NCI-H524 treated with DMSO at 0.1 percent for 48 hours (cell line): ENCODE measurements at places on chromosomes 12 and 14.

- no peak for DNase-seq
Observed at GRCh38 chr12:119341020-119341419, 6.5 kb downstream of the CCDC60 start.

GRCh38 chr14:90290337-90291011 is 34.1 kb downstream of the PSMC1 start:
- DNase-seq: no peak

- DNase-seq: no peak
Observed at GRCh38 chr12:80226576-80226975, 127.2 kb downstream of the OTOGL start.

- DNase-seq: no peak
Observed at GRCh38 chr12:56769868-56770267, 6.7 kb downstream of the HSD17B6 start.

DNA sequence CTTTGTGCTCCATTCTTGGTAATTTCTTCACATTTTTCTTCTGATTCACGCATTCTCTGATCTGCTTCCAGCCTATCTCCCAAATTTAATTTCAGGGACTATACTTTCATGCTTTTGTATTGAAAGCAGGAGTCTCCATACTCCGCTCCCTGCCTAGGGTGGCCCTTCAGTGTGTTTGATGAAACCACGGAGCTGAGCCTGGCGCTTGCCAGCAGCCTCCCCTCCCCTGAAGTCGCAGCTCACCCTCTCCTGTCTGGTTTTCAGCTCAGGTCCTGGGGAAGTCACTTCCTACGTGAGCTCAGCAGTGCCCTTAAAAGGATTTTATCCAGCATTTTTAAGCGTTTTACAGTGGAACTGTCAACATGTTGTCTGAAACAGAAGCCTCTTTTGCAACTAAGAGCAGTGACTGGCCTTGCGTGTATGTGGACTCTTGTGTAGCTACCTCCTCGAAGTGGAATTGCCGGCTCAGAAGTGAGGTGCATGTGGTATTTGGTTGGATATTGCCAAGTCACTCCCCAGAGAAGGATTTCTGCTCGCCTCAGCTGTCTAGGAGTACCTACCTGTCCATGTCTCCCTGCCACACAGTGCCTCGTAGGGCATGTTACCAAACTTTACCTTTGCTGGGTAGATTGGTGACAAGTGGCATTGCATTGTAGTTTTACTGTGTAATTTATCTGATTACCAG is 78.5 kb downstream of the TESC start:
- no peak for DNase-seq

DNA sequence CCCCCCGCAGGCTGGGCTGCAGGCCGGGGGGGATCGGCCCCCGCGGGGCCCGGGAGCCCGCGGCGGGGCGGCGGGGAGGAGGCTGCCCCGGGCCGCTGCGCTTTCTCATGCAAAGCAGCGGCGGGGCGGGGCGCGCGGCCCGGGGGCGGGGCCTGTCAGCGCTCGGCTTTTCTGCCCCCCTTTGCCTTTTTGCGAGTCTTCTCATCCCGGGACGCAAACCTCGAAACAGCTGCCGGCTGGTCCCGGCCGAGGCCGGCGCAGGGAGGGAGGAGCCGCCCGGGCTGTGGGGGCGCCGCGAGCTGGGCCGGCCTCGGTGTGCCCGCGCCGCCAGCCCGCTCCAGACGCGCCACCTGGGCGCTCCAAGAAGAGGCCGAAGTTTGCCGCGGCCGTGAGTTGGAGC is at the start of gene FZD10:
TSS of gene FZD10 (plus strand) at position 198 of the 400 bp plus-strand sequence. CDS start 479 bp downstream, outside the sequence.
- DNase-seq: no peak

GRCh38 chr14:58376791-58377190 is 18.9 kb upstream of the TOMM20L start:
- no peak for DNase-seq

DNA sequence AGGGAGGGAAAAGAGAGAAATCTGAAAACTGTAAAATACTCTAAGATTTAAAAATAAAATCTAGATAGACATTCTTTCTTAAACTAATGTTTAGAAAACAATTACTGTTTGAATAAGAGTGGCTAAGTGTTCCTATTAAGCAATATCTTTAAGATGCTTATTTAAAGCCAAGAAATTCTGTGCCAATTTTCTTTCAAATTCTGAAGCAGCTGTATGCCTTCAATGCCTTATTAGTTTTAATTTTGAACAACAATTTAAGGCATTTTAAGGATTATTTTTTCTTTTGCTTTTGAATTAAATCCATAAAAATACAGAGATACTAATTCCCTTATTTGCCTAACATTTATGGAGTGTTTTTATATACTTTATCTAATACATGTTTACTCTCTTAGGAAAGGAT is 50.3 kb upstream of the KITLG start:
- no peak for DNase-seq

DNA sequence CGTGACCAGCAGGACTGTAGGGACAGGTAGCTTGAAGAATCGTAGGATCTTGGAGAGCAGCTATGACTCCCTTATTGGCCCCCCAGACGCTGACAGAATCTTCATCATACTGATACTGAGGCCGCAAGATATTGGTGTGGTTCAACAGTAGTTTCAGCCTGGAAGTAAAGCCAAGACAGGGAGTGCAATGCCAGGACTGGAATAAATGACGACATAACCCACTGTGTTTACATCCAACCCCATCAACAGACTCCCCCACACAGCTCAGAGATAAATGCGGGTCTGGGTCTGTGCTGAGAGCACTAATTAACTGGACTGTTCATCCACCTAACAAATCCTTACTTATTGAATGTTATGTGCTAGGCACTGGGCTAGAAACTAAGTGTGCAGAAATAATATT is 16.6 kb downstream of the NOXRED1 start:
- DNase-seq: no peak

- no peak for DNase-seq
Observed at GRCh38 chr12:18562531-18562930, 175.3 kb downstream of the PLCZ1 start.

- DNase-seq: no peak
Observed at GRCh38 chr12:65742018-65743010, 82.0 kb upstream of the HMGA2 start.

DNA sequence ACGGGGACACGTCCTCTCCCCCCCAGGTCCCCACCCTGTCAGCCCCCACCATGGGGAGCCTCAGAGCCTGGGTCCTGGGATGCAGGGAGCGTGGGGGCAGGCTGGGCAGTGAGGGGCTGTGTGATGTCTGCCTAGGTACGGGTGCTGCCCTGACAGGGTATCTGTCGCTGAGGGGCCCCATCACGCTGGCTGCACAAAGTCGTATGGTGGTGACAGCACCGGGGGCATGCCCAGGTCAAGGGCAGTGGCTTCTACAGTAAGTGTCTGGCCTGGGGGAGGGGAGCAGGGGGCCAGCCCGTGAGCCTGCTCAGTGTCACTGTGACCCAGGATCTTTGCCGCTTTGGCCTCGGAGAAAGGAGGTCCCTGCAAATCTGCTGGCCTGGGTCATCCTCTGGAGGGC is 23.3 kb downstream of the PAPLN start:
- DNase-seq: no peak

GRCh38 chr14:102318781-102319276 is 717 bp upstream of the ZNF839 start:
- no peak for DNase-seq

DNA sequence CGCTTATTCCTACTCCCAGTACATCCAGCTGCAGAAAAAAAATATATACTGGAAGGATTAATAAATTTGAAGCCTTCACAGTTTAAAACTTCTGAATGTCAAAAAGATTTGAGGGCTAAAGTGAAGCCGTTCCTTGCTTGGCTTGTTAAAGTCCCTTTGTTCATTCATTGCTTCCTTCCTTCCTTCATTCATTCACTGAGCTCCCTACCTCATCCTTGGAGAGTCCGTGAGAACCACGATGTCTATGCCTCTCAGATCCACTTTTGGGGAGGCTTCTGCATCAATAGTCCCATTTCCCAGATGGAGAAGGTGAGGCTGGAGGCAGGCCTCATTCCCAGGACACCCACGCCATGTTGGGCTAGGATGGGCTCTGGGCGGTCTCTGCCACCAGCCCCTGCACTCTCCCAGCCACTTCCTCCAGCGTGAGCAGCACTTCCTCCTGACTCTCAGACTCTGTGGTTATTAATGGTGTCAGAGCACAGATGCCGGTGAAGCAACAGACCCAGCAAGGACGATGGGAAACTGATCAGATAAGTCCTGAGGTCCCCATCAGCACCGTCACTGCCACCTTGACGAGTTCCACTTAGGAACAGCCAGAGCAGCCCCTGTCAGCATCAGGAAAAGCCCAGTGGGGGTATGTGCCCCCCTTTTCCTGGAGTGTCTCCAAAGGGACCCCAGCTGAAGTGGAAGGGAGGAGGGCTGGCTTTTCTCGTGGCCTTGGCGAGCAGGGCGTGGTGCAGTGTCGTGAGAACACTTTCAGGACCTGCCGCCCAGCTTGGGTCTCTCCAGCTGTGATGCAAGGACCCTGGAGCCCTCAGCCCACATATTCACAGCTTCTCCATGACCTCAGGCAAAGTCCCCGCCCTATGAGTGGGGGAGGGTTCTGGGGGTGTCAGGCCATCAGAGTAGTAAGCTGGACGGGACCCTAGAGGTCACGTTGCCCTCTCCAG is 21.2 kb downstream of the ASB2 start:
- no peak for DNase-seq

- no peak for DNase-seq
Observed at GRCh38 chr12:130839770-130840404, 837 bp upstream of the STX2 start.

GRCh38 chr14:41973178-41973577 is 366.5 kb downstream of the LRFN5 start:
- DNase-seq: no peak

DNA sequence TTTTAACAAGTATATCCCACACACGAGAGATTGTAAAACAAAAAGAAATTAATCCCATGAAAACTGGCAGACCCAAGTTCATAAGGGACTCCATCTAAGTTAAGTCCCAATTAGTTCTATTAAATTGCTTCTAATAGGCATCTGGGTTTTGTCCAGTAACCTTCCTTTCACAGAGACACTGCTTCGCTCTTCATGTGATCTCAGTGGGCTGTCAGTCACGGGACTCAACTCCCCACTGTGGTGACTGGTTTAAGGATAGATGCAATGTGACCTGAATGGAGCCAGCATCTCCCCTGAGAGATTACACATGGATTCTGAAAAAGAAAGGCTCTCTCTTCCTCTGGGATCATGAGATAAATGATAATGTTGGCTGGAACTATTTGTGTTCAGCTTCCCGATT is 96.4 kb downstream of the GAS2L3 start:
- DNase-seq: no peak

GRCh38 chr14:98886982-98887381 is 385.0 kb downstream of the BCL11B start:
- DNase-seq: no peak

DNA sequence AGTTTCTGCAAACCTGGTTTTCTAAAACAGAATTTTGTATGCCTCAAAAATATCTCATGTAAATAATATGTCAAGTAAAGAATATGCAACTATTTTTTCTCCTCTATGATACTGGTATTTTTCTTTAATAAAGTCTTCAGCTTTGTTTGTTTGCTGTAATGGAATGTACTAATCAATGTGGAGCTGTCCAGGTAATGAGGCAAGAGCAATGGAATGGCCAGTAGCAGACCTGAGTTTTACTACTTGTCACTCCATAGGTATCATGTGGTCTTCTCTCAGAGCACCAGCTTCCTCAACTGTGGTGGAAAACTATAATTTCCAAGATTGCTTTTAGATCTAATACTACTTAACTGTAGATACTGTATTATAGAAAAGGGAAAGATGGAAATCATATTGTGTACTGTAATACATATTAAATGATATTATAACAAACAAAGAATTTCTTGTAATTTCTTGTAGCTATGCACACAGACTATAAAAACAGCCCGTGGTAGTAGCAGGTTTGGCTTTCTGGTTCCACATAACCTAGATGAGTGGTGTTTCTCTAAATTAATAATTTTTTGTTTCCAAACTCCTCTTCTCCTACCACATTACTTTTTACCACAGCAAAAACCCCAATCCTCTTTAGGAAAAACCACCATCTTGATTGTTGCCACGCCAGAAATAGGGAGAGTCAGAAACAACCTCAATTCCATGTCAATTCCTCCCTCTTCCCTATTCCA is 70.6 kb downstream of the KIF21A start:
- no peak for DNase-seq

GRCh38 chr14:91149462-91149861 is 35.6 kb downstream of the DGLUCY start:
- no peak for DNase-seq

- DNase-seq: no peak
Observed at GRCh38 chr12:118271770-118272417, 100.8 kb downstream of the TAOK3 start.

- peak; percentile 63 for DNase-seq
Observed at GRCh38 chr12:109418848-109419480, 58.1 kb downstream of the KCTD10 start.

GRCh38 chr14:57085801-57086200 is 182.9 kb downstream of the EXOC5 start:
- DNase-seq: no peak

DNA sequence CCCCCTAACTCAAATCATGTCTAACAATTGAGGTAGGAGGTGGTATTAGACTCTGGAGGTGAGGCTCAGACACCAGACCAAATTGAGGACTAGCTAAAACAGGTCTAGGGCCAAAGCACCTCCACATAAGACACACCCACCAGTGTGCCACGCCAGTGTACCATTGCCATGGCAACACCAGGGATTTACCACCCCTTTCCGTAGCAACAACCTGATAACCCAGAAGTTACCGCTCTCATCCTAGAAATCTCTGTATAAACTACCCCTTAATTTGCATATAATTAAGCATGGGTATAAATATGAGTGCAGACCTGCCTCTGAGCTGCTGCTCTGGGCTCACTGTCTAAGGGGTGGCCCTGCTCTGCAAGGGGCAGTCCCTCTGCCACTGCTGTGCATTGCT is 57.4 kb upstream of the PPP2R5C start:
- DNase-seq: no peak

GRCh38 chr14:36820901-36821300 is 159.2 kb downstream of the PAX9 start:
- no peak for DNase-seq

DNA sequence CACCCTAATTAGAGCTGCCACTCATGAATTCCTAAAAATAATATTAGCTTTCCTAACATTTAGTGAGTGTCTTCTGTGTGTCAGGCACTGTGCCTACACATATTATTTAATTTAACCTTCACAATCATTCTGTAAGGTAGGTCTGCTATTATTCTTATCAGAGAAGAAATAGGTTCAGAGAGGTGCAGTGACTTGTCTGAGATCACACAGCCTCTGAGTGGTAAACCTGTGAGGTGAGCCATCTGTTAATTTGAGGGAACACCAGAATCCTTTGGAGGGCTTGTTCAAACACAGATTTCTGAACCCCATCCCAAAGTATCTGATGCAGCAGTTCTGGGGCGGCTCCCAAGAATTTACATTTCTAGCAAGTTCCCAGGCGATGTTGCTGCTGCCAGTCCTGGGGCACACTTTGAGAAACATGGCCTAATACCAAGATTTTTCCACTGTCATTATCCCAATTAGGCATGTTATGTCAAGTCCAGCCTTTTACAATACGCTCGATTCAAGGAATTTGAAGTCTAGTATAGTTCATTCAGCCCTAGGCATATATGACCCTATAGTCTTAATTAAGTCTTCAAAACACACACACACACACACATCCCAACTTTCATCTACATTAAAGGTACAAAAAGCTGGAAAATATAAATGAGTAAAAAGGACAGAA is 19.9 kb upstream of the COX6A1 start:
- DNase-seq: no peak

GRCh38 chr12:12909995-12910420 is 18.6 kb downstream of the GPRC5A start:
- DNase-seq: no peak

GRCh38 chr14:86756521-86757190 is 1226.7 kb downstream of the FLRT2 start:
- no peak for DNase-seq

- no peak for DNase-seq
Observed at GRCh38 chr14:24418492-24418873, 11.0 kb downstream of the CBLN3 start.

GRCh38 chr12:124616394-124617221 is 49.2 kb upstream of the NCOR2 start:
- no peak for DNase-seq
